ENCODE measurements at places on chromosomes 2 and 18. TPM values are rescaled to one million over a fixed set of nuclear protein-coding genes. Genes with fewer than 3 reads are reported as not detected.

- no peak for DNase-seq
Measured at GRCh38 chr2:98701230-98701629, 29.7 kb downstream of the MGAT4A start.

DNA sequence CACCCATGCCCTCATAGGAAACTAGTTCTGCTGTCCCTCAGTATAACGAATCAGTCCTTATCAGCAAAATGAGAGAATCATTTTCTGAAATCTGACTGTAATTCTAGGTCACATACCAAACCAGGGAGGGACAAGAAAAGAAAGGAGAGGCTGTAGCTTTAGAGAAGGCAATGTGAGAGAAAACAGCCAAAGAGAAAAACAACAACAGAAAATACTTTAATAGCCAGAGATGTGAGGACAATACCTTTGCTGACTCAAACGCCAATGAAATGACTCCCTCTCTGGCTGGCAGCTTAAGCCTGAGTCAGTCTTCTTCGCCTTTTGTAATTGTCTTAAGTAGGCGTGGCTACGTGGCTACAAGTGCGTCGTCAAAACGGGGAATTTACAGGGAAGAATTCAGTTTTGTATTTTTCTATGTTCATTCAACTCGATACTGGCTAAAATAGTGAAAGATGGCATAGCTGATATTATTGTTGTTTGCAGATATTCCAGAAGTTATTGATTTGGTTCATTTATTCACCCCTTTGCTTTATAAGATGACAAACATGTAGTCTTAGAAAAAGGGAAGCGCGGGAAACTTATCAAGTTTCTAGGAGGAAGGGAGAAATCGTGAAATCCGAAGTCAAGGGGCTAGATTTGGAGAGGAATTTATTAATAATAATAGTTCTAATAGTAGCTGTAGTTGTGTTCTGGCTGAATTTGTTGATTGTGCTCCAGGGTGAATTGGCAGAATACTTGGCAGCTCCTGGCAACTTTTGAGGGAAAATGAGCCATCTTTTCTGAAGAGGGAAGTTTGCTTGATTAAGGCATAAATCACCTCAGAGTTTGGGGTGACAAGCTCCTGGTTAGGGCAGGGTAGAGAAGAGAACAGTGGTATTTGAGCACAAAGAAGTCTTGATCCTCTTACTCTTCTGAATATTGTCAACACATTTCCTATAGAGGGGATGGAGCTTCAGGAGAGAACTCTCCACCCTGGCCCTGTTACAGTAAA, at the start of gene IL1A:
Gene IL1A, minus strand, starts transcription at position 295 of the 991 bp plus-strand sequence. CDS start 723 bp downstream, outside the sequence.
- DNase-seq: peak; percentile 24

DNA sequence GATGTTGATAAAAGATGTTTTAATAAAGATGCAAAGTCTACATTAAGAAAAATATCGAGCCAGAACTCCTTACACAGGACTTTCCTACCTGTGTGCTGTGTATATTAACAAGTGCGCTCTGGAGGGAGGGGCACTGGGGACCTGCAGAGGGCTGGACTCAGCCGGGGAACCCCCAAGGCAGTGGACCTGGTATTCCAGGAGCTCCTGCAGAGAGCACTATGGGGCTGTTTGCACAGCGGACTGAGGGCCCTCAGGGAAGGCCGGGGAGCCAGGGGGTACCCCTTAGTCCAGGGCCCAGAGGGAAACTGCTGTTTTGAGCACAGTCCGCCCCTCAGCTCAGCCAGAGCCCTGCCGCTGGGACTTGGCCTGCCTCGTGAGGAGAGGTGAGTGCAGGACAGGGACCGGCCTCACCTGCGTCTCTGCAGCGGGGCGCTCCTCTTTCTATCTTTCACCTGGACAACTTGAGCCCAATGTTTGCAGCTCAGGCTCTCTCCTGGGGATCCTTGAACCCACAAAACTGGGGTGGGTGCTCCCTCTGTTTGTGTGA, 168.4 kb downstream of the ARL4C start:
- no peak for DNase-seq

DNA sequence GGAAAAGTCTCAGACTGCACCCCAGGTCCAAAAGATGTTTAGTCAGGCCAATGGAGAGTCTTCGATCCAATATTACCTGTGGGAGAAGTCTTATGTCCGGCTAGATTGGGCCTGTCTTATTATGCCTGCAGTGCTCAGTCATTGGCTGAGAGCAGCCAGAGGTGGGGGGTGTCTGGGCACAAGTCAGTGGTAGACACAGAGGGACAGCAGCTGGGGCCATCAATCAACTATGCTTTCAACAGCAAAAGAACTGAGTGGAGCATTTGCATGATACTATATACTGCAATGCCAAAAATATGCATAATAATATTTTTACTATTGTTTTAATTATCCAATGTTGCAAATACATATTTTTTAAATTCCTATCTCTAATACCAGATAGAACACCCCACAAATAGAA, 298.6 kb upstream of the CDH20 start:
- no peak for DNase-seq

- DNase-seq: no peak
Measured at GRCh38 chr18:36499938-36500337, 202.4 kb downstream of the FHOD3 start.

GRCh38 chr2:503288-503999, 173.8 kb downstream of the TMEM18 start:
- DNase-seq: no peak

GRCh38 chr18:6405237-6406074, 9.3 kb downstream of the L3MBTL4 start:
- peak; percentile 17 for DNase-seq

DNA sequence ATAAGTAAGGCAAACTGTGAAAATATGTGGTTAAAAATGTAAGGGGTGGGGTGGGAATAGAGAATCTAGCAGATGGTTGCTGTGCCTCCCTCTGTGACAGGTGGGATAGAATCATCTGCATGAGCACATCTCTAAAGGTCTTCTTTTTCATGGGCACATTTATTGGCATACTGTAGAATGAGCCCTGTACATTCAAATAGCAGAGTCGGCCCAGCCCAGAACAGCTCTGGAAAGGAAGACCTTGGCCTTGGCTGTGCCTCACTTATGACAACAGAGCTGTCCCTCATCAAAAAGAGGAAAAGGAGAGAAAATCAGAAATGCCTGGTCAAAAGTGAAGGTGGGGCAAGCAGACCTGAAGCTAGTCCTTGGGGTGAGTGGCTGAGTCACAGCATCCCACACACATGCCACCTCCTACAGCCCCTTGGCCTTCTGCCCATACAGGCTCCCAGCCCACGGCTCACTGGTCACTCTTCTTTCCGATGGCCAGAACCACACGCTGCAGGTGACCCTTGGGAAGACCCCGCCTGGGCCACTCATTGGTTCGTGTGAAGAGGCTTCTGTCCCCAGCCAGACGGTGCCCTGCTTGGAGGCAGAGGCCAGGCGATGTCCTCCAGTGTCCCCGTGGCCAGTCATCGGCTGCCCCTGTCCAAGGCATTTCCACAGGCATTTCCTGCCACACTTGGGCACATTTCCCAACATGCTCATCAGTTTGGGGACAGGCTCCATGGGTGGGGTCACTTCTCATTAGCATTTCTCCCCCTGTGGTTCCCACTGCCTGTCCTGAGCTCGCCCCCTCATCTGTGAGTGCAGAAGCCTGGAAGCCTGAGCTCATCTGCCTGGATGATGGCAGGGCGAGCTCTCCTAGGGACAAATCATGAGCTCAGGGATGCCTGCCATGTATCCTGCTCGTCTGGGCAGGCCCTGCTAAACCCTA, 113.6 kb downstream of the MCFD2 start:
- no peak for DNase-seq

GRCh38 chr2:204576362-204576979, 31.2 kb downstream of the PARD3B start:
- DNase-seq: no peak

DNA sequence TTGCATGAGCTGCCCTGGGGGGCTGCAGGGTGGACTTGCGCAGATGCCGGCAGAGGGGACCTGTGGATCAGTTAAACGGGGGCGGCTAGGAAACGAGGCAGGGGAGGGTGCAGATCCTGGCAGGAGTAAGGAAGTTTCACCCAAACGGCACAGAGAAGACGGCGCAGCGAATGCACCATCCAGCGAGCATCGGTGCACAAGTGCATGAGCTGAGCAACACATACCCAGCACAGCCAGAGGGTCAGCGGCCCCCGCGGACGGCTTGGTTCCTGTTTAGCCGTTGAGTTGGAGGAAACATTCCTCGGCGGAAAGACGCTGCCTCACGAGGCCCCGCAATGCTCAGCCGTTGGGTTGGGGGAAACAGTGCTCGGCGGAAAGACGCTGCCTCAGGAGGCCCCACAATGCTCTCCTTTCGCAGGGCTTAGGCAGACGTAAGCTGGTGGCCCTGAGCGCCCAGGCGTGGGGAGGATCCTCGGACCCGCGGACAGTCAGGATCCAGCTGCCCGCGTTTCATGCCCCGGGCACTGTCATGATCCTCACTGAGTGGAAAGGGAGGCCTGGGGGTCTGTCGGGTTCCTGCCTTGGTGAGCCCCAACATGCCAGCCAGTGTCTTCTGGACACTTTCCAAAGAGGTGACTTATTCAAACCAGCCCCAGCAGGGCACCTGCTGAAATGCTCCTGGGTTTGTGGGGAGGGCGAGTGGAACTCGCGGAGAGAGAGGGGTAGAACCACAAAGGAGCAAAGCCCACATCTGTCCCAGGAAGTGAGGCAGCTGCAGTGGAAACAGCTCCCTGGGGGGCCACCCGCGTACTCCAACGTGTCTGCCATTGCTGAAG, 86.3 kb downstream of the NDUFA10 start:
- no peak for DNase-seq

DNA sequence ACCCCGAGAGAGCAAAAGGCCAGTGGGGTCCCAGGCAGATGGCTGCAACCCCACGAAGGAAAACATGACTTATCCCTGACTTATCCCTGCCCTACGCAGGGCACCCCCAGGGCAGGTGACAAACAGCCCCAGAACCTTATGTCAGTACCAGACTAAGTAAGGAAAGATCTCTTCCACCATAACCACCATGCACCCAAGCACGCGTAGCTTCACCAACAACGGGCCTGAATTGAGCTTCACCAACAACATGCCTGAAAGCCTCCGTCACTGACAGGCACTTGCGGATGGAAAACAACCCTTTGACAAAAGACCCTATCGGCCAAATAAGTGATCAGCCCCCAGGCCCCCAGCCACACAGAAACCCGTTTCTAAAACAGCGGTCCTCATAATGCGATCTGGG, 34.1 kb downstream of the HDAC4 start:
- no peak for DNase-seq

DNA sequence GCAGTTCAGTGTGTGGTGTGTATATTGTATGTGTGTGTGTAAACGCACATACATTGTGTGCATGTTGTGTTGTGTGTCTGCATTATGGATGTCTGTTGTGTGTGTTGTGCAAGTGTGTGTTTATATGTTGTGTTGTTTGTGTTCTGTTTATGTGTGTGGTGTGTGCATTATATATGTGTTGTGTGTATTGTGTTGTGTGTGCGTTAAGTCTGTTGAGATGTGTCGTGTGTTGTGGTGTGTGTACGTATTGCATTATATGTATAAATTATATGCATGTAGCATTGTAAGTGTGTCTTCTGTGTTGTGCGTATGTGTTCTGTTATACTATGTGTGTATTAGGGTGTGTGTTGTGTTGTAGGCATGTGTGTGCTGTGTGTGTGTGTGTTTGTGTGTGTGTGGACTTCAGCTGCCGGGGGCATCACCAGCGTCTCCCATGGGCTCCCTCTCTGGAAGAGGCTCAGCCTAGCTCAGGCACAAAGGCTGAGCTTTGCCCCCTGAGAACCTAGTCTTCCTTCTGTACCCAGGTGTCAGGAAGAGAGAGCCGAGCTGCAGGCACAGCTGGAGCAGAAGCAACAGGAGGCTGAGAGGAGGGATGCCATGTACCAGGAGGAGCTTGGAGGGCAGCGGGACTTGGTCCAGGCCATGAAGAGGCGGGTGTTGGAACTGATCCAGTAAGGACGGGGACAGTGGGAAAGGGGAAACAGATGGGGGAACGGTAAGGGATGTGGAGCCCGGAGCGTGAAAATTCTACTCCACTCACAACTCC, 13.7 kb downstream of the RUFY4 start:
- no peak for DNase-seq

- DNase-seq: no peak
Measured at GRCh38 chr18:11074889-11075288, 74.5 kb downstream of the PIEZO2 start.

DNA sequence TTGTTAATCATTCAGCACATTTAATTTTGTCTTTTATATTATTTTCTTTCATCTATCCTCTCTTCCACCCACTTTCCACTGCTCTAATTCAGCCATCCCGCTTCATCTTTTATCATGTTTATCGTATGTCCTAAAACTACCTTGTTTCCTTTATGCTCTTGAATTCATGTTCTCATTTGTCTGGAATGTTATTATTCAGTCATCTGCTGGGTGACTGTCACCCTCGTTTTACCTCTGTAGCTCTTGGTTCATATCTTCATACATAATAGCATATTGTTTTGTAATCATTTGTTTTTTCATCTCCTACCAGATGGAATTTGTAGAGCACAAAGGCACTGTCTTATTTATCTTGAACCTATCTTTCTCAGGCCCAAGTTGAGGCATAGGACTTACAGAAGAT, 37.0 kb downstream of the SMCHD1 start:
- no peak for DNase-seq

DNA sequence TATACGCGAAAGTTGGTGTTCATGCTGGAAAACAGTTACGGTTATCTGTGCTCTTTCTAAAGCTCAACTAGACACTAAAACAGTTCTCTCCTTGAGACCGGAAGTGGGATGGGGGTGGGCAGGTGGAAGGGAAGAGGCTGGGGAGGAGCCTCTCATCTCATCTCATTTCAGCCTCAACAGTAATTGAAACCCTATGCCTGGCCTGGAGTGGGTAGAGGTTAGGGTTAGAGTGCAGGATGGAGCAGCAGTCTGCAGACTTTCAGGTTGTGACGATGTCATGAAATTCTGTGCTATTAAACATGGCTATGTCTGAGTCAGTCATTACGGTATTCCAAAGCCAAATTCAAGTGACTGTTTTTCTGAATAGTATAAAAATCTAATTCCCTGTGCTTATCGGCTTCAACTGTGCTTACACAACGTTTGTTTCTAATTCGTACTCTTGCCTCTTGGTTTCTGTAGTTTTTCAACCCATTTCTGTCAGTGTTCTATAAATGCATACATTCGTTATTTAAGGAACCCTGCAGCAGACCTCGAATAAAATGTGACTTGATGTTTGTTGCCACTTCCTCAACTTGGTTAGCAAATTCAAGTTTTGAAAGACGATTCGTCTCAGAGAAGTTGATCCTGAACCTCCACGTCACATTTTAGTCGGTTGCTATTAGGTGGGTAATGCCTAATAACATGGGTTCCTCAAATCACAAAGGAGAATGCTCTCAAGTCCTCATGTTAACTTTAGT, 75.8 kb upstream of the TCF7L1 start:
- no peak for DNase-seq

- DNase-seq: no peak
Measured at GRCh38 chr2:205682971-205683501, 735 bp downstream of the NRP2 start.

The FOSL2 gene
- polyA plus RNA-seq: 57.5 TPM

The MARCO gene
- 0.18 TPM for polyA plus RNA-seq

The IL36G gene
- polyA plus RNA-seq: 0.51 TPM

The RGPD8 gene
- 3.9 TPM for polyA plus RNA-seq

The DOK6 gene
- 3.7 TPM for polyA plus RNA-seq

The ARHGAP28 gene
- 13.7 TPM for polyA plus RNA-seq

Data from large intestine (tissue), 12 donors.